ENCODE measurements at places on chromosomes 6 and 20. TPM values are rescaled to one million over a fixed set of nuclear protein-coding genes. Genes with fewer than 3 reads are reported as not detected.
A peak's percentile ranks its signal among the peaks of the same experiment; 100 is the strongest.

GRCh38 chr6:15303162-15303919, 57.5 kb downstream of the JARID2 start:
- DNase-seq = no peak

DNA sequence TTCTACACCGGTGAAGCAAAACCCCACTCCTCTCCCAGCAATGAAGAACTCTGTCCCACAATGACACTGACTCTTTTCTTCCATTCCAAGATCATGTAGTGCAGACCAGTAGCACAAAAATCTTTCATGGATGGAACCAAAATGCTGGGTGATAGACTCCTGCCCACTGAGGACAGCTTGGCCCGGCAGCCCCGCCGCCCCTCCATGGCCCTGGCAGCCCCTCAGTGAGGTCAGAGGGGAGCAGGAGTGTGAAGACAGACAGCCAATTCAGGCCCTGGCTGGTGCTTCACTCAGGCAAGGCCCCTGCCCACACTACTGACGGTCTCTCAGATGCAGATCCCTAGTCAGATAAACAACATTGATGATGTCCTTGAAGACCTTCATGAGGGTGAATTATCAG, 131.9 kb upstream of the SYNDIG1 start:
- DNase-seq = no peak

- no peak for DNase-seq
These were observed 635.3 kb upstream of the FLRT3 start for GRCh38 chr20:14972690-14973089.

DNA sequence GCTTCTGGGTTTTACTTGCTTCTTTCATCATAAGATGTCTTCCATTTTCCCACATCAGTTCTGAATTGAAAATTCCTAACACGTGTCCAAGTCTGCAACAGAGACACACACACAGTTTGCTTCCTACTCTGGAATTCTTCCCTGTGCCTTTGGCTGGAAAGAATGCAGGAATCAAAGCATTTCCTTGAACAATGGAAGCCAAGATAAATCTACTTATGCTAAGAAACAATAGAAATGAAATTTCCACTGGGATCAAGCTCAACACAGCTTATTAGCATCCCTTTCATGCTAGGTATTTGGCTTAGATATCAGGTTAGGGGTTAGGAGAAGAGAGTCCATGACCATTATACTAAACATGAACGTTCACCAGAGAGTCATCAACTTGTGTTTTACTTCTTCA, 101.1 kb upstream of the SCAF8 start:
- no peak for DNase-seq

DNA sequence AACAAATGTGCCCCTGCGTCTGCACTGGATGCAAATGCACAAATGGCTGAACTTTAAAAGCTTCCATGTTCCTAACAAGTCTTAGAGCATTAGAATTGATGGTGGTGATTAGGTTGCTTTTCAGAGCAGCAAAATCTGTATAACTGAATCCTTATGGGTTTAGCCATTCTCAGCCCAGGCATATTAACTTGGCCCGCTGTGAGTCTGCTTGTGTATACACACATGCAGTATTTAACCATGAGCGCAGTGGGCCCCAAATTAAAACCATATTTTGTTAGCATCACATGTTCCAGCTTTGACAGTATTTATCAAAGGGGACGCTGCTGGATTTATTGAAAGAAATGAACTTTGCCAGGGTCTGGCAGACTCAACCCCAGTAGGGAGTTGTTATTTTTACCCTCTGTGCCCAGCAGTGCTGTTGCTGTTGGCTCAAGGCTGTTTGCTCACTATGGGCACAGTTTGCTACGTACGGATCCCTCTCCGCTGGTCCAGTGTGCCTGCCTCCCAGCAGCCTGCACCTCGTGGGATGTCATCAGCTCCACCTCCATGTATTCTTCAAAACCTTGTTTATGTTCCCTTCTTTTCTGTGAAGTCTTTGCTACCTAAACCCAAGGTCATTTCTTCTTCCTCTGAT, 144.7 kb downstream of the QRSL1 start:
- no peak for DNase-seq

- DNase-seq = no peak
These were observed 3.2 kb downstream of the SNX21 start for GRCh38 chr20:45836841-45837240.

- DNase-seq = peak; percentile 75
These were observed at the start of the genes KCTD20 and PXT1 for GRCh38 chr6:36442671-36443470. TSS of gene KCTD20 (plus strand) at chr6:36443000. CDS start at chr6:36470098, 27,098 bp downstream. TSS of gene PXT1 (minus strand) at chr6:36442854. CDS start at chr6:36426082, 16,772 bp downstream.

GRCh38 chr6:19391926-19392325, 445.2 kb upstream of the ID4 start:
- DNase-seq = no peak

DNA sequence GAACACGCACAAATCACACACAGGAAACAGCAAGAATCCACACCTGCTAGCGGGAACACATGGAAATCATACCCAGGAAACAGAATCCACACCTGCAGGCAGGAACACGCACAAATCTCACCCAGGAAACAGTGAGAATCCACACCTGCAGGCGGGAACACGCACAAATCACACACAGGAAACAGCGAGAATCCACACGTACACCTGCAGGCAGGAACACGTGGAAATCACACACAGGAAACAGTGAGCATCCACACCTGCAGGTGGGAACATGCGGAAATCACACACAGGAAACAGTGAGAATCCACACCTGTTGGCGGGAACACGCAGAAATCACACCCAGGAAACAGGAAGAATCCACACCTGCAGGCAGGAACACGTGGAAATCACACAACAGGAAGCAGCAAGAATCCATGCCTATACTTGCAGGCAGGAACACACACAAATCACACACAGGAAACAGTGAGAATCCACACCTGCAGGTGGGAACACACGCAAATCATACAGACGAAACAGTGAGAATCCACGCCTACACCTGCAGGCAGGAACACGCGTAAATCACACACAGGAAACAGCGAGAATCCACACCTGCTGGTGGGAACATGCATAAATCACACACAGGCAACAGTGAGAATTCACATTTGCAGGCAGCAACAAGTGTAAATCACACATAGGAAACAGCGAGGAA, 108.6 kb downstream of the DLL1 start:
- DNase-seq = no peak

DNA sequence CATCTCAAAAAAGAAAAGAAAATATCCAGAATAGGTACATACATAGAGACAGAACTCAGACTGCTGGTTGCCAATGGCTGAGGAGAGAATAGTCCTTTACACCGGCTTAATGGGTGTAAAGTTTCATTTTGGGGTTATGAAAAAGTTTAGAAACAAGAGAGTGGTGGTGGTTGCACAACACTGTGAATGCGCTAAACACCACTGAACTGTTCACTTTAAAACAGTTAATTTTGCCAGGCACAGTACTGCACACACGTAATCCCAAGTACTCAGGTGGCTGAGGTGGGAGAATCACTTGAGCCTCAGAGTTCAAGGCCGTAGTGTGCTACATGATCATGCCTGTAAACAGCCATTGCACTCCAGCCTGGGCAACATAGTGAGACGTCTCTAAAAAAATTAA, 7.6 kb downstream of the ILRUN start:
- DNase-seq = no peak

DNA sequence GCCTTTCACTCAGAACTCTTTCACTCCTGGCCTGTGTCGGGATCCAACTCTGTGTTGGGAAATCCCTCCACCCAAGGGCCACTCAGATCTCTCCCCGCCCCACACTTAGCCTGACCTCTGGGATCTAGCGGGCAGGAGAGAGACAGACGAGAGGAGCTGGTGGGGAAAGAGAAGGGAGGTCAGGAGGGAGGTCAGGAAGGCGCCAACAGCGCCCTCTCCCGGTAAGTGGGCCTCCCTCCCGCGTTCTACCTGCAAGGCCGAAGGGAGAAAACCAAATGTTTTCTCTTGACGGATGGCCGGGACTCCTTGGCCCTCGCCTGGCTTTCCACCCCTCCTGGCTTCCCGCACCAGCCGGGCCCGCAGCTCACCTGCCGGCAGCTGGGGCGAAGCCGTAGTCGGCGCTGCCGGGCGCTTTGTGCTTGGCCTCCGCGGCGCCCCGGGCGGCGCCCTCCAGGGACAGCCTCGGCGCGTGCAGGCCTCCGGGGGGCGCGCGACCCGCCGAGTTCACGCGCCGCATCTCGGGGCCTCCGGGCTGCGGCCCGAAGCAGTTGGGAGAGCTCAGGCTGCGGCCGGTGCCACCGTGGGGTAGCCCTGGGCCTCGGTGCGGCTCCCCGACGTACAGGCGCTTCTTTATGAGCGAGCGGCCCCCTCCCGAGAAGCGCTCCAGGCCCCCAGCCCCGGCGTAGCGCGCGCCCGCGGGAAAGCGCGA, 38.2 kb downstream of the C6orf132 start:
- DNase-seq = no peak

GRCh38 chr6:2216794-2217383, 28.5 kb downstream of the GMDS start:
- no peak for DNase-seq

GRCh38 chr20:23160536-23161243, 74.6 kb upstream of the CD93 start:
- DNase-seq = no peak

- DNase-seq = no peak
These were observed 91.3 kb upstream of the DTNBP1 start for GRCh38 chr6:15754035-15754705.

GRCh38 chr6:170107606-170108222, 183.2 kb downstream of the DLL1 start:
- DNase-seq = no peak

DNA sequence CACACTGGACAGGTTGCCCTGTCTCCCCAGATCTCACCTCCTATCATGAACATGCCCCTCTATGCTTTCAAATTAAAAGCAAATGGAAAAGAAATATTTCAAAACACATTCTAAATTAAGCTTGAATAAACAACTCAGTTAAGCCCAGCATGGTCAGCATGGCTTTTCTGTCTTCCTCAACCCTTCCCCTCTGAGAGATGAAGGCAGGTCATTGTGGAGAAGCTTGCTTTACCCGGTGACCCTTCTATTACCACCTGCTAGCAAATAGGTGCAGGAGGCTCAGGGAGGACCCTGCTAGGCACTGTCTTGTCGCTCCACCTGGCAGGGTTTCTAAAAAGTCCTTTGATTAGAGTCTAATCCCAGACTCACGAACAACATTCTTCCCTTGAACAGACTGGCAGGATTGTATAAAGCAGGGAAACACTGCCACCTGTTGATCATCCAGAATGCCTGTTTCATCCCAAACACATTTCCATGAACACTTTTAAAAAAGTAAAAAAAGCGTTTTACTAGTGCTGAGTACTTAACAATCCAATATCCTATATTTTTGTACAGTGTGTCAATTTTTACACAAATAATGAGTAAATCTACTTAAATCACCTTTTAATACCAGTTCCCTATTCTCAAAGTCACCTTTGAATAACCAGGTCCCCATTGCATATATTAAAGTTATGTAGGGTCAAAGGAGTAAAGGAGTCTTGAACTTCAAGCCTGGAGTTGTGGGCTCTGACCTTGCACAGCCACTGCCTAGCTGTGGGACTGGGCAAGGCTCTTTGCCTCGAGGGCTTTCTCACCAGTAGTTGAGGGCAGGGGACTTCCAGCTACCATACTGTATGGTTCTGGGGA, 75.5 kb downstream of the GPR6 start:
- DNase-seq = no peak

CST7 gene
- 0.92 TPM for polyA plus RNA-seq

RCAN2 gene
- 26.9 TPM for polyA plus RNA-seq

CRISP3 gene
- 0.10 TPM for polyA plus RNA-seq

LY6G6F gene
- polyA plus RNA-seq = 0.52 TPM

Measured in left renal pelvis (tissue), 4 donors.